Daoy (cell line): ENCODE measurements at places on chromosomes 2 and 18.
A peak's percentile ranks its signal among the peaks of the same experiment; 100 is the strongest.

DNA sequence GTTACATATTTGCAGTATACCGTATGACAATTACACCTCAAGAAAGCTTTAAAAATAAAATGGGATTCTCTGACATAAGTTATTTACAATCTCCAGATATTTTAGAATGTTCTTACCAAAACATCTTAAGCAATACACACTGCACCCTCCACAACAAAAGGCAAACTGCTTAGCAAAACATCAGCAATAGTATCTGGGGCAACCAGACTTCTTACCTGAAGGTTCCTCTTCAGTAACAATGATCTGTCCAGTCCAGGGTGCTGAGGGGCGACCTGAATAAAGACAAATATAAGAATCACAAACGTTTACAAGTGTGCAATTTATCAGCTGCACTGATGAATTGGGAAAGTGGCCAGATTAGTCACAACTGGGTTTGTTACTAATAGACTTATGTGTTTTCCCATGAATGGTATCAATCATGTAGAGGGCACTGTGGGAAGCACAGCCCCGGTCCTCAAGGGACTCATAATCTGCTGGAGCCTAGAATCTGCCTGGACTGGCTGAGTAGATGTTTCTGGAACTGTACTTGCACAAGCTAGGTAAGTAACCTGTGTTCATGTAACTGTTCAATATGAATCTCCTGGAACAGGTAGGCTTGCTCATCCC is 70.7 kb downstream of the MYOM1 start:
- DNase-seq = no peak

- DNase-seq = no peak
These were observed 4.2 kb downstream of the GALNT13 start for GRCh38 chr2:153875801-153876466.

DNA sequence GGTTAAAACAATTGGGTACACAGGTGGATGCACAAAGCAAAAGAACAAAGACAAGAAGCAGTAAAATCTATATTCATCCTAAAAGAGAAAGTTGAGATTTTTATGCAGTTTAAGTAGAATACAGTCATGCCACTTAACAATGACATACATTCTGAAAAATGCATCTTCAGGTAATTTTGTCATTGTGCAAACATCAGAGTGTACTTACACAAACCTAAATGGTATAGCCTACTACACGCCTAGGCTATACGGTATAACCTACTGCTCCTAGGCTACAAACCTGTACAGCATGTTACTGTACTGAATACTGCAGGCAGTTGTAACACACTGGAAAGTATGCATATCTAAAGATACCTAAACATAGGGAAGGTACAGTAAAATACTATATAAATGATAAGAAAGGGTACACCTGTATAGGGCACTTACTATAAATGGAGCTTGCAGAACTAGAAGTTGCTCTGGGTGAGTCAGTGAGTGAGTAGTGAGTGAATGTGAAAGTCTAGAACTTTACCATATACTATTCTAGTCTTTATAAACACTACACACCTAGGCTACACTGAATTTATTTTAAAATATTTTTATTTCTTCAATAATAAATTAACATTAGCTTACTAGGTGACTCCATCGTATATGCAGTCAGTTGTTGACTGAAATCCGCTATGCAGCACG is 132.9 kb downstream of the BARD1 start:
- no peak for DNase-seq

DNA sequence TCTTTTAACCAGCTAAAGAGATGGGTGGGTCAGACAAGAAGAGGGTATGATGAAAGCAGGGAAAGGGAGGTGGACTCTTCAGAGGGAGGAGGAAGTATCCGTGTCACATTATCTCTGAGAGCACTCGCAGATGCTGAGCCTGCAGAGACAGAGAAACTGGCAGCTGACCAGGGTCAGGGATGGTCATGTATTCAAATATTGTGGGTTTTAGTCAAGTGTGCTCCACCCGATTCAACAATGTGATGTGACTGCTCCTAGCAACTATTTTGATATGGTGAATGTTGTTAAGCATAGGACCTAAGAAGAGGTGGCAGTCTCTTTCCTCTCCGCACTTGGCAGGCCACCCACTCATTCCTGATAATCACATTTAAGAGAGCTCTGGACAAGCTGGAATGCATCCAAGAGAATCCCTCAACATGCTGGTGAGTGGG is 1.3 kb upstream of the CLIP4 start:
- peak; percentile 75 for DNase-seq

GRCh38 chr2:8851811-8852560 is 14.6 kb upstream of the KIDINS220 start:
- DNase-seq = no peak

DNA sequence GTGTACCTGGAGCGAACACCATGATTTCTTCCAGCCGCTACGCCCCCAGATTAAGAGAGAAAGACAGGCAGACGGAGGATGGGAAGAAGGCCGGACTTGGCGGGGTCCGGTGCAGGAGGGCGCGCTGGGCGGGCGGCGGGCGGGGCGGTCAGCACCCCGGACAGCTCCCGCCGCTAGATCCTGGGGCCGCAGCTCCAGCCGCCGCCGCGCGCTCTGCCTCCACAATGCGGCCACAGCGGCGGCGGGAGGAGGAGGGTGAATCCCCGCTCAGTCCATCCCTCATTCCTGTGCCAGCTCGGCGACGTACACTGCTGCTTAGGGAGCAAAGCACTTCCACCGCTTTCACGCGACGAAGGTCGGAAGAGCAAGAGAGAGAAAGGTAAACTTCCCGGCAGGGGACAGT is at the start of gene AKAIN1:
Gene AKAIN1 (minus strand): TSS at position 226 of the 403 bp plus-strand sequence. CDS start 204 bp downstream, at position 22.
- DNase-seq = peak; percentile 59

DNA sequence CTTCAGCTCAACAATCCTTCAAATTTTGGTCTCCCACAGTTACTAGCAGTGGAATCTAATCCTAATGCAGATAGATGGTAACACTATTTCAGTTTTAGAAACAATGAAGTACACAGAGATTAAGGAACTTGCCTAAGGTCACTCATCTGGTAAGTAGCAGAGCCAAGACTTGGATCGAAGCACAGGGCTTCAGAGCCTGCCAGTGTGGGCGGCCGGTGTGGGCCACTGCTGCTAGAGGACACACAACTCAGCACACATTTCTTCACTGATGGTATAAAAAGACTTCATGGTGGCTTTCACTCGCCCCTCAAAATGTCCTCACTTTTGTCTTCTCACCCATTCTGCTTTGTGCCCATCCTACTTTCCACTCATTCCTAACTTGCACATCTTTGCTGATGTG is 11.1 kb downstream of the C2orf74 start:
- DNase-seq = no peak

DNA sequence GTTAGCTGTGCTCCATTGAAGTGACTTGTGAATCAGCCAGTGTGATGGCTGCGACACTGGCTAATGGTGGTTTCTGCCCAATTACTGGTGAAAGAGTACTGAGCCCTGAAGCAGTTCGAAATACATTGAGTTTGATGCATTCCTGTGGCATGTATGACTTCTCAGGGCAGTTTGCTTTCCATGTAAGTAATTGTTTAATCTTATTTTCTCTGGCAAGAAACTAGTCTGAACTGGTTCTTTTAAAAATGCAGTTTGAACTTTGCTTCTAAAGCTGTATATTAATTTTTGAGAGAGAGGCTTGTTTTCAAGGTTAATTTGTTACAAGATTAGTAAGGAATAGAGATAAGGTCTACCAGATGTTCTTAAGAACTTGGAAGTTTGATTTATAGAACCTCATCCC is 46.7 kb downstream of the GLS start:
- DNase-seq = no peak

DNA sequence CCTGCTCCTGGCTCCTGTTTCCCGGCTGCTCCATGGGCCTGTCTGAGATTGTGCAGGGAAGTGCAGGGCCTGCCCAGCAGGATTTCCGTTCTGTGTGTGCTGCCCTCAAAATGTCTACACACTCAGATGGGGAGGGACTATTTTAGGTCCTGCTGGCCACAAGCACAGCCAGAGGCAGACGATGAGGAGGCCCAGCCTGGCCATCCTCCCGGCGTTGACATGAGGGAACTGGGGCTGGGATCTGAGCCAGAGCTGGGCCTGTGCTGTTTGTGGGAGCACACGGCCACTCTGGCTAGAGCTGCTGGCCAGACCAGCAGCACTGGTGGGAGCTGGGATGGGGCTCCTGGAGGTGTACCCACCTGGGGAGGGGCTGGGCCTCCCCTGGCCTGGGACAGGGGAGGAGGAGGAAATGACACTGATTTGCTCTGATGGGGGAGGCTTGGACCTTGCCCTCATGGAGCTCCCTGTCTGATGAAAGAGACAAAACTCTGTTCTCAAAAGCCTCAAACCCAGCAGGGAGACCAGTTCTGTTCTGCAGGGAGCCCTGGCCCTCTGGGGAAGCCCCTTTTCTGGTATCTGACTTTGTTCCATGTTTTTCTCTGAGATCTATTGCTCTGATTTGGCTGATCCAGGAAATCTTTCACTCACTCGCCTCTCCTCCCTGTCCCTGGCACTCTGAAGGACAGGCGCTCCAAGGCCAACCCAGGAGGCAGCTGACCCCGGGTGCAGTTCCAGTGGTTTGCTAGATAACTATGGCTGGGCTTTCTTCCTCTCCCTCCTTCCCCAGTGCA is 161.8 kb downstream of the DYSF start:
- no peak for DNase-seq

DNA sequence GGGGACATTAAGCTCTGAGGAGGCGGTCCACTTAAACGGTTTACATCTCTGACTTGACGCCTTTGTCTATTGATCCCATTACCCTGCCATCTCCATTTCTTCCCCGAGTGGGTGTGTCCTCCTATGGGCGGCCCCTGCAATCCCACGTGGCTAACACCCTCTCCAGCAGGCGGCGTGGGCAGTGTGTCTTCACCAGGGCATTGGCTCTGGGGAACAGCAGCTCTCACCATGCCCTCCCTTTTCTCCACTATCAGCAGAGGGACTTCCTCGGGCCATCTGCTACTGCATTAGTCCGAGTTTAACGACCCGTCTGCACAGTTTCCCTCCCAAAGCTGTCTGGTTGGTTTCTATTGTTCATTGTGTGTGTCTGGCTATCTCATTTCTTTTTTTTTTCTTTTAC is 511.9 kb upstream of the NRP2 start:
- no peak for DNase-seq

GRCh38 chr2:226050822-226051221 is 651.3 kb downstream of the NYAP2 start:
- peak; percentile 8 for DNase-seq

- no peak for DNase-seq
These were observed 55.8 kb downstream of the ID2 start for GRCh38 chr2:8737571-8738175.

DNA sequence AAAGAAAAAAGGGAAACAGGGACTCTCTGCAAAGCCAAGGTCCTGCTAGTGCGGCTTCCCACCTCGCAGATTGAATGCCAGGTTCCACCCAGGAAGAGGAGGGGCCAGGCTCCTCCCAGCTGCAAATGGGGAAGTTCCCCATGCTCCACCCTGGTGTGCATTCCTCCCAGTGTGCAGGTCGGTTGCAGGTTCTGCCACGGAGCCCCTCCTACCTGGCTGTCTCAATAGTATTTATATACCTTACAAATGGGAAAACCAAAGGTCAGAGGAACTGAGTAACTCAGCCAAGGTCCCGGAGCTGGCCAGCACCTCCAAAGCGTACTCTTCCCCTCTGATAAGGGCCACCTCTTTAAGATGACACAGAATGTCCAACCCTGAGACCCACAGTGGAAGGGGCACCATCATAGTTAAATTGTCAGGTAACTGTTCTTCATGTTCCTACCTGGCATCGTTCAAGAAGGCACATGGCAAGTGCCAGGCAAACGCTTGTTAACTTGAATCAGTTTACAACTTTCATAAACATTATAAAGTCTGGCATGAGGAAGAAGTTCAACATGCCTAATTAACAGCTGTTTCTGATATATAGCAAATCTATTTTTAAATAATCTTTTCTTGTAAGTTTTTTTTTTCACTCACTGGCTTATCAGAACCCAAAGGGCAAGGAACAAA is 35.5 kb downstream of the POU3F3 start:
- peak; percentile 24 for DNase-seq

DNA sequence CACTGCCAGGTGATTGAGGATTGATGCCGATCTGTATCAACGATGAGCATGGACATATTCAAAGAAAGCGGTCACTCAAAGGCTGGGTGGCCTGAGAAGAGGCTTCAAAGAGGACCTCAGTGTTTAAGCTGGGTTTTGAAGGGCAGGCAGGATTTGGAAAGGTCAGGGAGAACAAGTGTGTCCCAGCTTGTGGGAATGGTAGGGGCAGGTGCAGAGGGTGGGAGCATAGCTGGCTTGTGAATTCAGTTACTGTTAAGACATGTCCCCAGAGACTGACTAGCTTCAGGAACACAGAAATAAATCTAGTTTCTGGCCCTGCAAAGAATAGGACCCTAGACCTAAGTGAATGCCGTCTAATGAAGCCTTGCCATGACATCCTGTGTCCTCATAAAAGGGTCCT is 363.4 kb downstream of the CLIP4 start:
- DNase-seq = no peak
